ENCODE measurements at places on chromosomes 13 and 19. TPM values are rescaled to one million over a fixed set of nuclear protein-coding genes. Genes with fewer than 3 reads are reported as not detected.

DIRAS1 gene
- total RNA-seq = 0.62 TPM

CEACAM1 gene
- total RNA-seq = 2.0 TPM

COMP gene
- 0.24 TPM for total RNA-seq

ZNF709 gene
- total RNA-seq = 0.52 TPM

ZNF486 gene
- total RNA-seq = 0.55 TPM

- no peak overlapping the region for H3K4me3 ChIP-seq
- no peak for DNase-seq
- H3K27ac ChIP-seq = no peak overlapping the region
- no peaks in the 10 kb centered on the region for H3K36me3 ChIP-seq
- no peaks in the 10 kb centered on the region for H3K4me1 ChIP-seq
- H3K27me3 ChIP-seq = no peaks in the 10 kb centered on the region
Measured at GRCh38 chr13:101773062-101773461, 320.6 kb downstream of the ITGBL1 start.

GRCh38 chr13:52158629-52159158 lies 703 bp downstream of the NEK3 start:
- no peaks in the 10 kb centered on the region for H3K27me3 ChIP-seq
- peak overlapping the region; percentile 84 for H3K4me3 ChIP-seq
- peaks cover 8% of the 10 kb centered on the region for H3K4me1 ChIP-seq
- peak; percentile 8 for DNase-seq

- H3K27me3 ChIP-seq = no peaks in the 10 kb centered on the region
- no peak for DNase-seq
- no peaks in the 10 kb centered on the region for H3K36me3 ChIP-seq
Measured at GRCh38 chr13:97068151-97068550, 73.9 kb upstream of the OXGR1 start.

DNA sequence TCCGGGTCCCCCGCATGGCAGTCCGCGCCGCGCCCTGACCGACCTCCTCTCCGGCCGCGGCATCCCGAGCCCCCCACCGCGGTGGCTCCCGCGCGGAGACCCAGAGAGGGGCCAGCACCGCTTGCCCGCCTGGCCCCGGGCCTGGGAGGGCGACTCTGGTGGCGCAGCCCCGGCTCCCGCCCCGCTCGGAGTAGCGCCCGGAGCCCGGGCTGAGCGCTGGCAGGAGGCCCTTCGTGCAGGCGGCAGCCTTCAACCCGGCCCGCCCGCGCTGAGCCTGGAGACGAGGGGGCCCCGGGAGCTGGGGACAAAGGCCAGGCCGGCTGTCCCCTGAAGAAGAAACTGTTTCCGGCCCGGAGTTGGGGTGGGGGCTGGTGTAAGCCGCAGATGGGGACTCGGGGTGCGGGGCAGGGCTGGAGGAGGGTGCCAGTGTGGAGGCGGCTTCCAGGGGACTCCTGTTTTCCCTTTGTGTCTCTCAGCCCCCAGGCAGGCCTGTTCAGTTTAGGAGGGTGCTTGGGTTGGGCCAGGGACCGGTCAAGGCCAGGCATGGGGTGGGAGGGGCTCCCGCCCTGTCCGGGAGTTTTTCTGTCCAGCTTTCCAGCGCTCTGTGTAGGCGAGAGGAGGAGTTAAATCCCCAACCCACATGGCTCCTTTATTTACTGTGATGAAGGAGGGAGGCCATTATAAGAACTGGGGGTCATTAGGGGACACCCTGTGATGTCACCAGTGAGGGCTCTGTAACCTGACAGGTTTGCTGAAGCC lies 935 bp downstream of the LRP3 start:
- no peak for DNase-seq
- no peaks in the 10 kb centered on the region for H3K27me3 ChIP-seq

DNA sequence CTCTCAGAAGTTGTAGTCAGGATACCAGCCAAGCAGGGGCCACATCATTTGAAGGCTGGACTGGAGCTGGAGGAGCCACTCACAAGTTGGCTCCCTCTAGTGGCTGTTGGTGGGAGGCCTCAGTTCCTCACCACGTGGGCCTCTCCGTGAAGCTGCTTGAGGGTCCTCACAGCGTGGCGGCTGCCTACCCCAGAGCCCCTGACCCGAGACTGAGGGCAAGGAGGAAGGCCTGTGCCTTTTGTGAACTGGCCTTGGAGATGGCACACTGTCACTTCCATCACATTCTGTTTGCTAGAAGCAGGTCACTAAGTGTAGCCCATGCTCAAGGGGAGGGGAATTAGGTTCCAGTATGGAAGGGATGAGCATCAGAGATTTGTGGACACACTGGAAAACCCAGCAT lies 14.6 kb downstream of the GNA11 start:
- peak; percentile 48 for DNase-seq
- H3K36me3 ChIP-seq = no peaks in the 10 kb centered on the region
- peaks cover 39% of the 10 kb centered on the region for H3K4me1 ChIP-seq
- no peak overlapping the region for H3K27ac ChIP-seq

- H3K4me3 ChIP-seq = peak overlapping the region; percentile 72
- peak overlapping the region; percentile 90 for H3K27ac ChIP-seq
- peaks cover 33% of the 10 kb centered on the region for H3K36me3 ChIP-seq
- H3K27me3 ChIP-seq = no peaks in the 10 kb centered on the region
Measured at GRCh38 chr19:48480183-48480557, 11.0 kb downstream of the CYTH2 start.

DNA sequence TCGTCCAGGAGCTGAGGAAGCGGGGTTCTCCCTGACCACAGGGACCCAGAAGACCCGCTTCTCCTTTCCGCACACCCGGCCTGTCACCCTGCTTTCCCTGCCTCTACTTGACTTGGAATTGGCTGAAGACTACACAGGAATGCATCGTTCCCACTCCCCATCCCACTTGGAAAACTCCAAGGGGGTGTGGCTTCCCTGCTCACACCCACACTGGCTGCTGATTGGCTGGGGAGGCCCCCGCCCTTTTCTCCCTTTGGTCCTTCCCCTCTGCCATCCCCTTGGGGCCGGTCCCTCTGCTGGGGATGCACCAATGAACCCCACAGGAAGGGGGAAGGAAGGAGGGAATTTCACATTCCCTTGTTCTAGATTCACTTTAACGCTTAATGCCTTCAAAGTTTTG lies 18.9 kb downstream of the VASP start:
- no peaks in the 10 kb centered on the region for H3K36me3 ChIP-seq
- H3K27me3 ChIP-seq = peaks cover 3% of the 10 kb centered on the region
- no peaks in the 10 kb centered on the region for H3K4me1 ChIP-seq

- no peak overlapping the region for H3K27ac ChIP-seq
- H3K4me1 ChIP-seq = peaks cover 16% of the 10 kb centered on the region
- no peaks in the 10 kb centered on the region for H3K27me3 ChIP-seq
- no peak overlapping the region for H3K4me3 ChIP-seq
- peaks cover 59% of the 10 kb centered on the region for H3K36me3 ChIP-seq
Measured at GRCh38 chr13:113224486-113224885, 15.1 kb downstream of the CUL4A start.

GRCh38 chr13:108037348-108037747 lies 178.0 kb downstream of the LIG4 start:
- no peaks in the 10 kb centered on the region for H3K4me1 ChIP-seq
- H3K27ac ChIP-seq = no peak overlapping the region
- DNase-seq = no peak
- H3K27me3 ChIP-seq = no peaks in the 10 kb centered on the region
- H3K36me3 ChIP-seq = no peaks in the 10 kb centered on the region
